ENCODE measurements at places on chromosomes 6 and 20.

GRCh38 chr6:158070513-158070912, 88.8 kb downstream of the SYNJ2 start:
- H3K4me3 ChIP-seq, result no peak overlapping the region
- H3K27ac ChIP-seq, result no peak overlapping the region
- DNase-seq, result no peak
- H3K36me3 ChIP-seq, result peaks cover 46% of the 10 kb centered on the region
- peaks cover 17% of the 10 kb centered on the region for H3K4me1 ChIP-seq

- no peak overlapping the region for H3K27ac ChIP-seq
- no peak for DNase-seq
- H3K4me1 ChIP-seq, result no peaks in the 10 kb centered on the region
- no peaks in the 10 kb centered on the region for H3K36me3 ChIP-seq
- H3K27me3 ChIP-seq, result no peaks in the 10 kb centered on the region
Observed at GRCh38 chr6:49978332-49979226, 9.2 kb upstream of the DEFB113 start.

GRCh38 chr6:140204154-140204553, 829.7 kb upstream of the CITED2 start:
- H3K27me3 ChIP-seq, result no peaks in the 10 kb centered on the region
- no peaks in the 10 kb centered on the region for H3K4me1 ChIP-seq
- no peak for DNase-seq
- no peaks in the 10 kb centered on the region for H3K36me3 ChIP-seq
- no peak overlapping the region for H3K4me3 ChIP-seq
- H3K27ac ChIP-seq, result no peak overlapping the region

DNA sequence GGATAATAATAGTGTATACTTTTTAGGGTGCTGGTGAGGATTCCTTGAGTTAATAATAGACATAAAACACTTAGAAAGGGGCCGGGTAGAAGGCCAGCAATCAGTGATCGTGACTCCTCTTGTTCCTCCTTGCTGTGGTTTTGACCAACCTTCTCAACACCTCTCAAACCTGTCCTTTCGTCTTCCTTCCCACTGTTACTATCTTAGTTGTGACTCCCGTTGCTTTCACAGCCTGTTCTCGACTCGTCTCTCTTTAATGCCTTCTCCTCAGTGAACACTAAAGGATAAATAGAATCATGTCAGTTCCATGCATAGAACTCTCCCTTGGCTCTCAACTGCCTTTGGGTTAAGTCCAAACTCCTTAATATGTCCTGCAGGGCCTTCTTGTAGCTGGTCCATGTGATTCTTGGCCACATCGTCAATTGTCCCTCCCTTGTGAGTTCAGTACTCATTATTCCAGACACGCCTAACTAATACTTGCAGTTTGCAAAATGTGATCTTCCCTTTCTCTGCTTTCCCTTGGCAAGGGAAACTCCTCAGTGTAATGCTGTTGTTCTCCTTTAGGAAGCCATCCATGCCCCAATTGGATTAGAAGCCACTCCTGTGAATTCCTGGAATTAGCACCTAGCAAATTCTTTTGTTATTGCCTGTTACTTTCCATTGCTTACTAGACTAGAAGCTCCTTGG, 164.9 kb downstream of the UTRN start:
- no peaks in the 10 kb centered on the region for H3K27me3 ChIP-seq
- H3K27ac ChIP-seq, result no peak overlapping the region
- H3K4me3 ChIP-seq, result no peak overlapping the region
- H3K4me1 ChIP-seq, result no peaks in the 10 kb centered on the region
- no peak for DNase-seq
- peaks cover 83% of the 10 kb centered on the region for H3K36me3 ChIP-seq
